ENCODE measurements at places on chromosomes 2 and 18.

DNA sequence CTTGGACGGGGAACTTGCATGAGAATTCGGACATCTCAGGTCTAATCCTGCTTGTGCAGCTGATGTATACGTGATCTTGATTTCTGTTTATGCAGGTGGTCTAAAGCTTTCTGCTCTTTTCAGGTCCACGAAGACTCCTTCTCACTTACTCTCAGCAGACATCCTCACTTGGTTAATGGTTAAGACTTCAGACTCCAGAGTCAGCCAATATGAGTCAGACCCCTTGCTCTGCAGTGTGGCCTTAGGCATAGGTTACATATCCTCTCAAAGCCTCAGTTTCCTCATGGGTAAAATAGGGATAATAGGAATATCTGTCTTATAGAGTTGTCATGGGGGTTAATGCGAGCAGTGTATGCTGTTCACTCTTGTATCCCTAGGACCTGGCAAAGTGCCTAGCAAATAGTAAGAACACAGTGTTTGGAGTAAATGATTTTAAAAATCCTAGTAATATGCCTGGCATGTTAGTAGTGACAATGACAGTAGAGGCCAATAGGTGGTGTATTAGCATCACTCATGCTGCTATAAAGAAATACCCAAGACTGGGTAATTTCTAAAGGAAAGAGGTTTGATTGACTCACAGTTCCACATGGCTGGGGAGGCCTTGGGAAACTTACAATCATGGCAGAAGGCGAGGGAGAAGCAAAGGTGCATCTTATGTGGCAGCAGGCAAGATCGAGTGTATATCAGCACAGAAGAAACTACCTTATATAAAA is 42.3 kb downstream of the XRCC5 start:
- no peak for DNase-seq

DNA sequence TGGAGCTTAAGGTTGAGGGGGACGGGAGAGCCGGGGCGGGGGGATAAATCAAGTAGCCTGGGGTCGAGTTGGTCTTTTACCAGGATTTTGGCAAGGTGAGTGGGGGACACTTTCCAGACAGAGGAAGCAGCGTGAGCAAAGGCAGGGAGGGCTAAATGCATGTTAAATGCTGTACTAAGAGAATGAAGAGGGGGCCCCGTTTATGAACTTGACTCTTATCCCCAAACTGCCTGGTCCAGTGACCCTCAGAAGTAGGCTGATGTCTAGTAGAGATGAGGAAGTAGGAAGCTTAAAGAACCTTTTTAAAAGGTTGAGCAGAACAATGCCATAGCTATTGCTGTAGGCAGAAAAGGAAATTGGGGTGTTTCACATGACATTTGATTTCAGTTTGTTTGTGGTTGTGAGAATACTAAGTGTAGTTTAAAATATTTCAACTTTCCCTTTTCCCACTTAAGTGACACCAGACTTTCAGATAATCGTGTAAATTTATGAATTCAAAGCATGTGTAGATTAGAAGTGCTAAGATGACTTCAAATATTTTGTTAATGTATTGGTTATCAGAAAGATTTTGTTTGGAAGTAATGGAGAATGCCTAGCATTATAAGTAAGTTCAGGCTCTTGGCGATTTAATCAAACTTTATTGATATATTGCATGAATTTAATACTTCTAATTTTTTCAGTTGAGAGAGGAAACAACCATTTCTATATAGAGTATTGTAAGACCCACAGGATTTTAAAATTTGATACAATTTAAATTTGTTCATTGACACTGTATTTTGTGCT is 1.8 kb downstream of the REL start:
- no peak for DNase-seq

DNA sequence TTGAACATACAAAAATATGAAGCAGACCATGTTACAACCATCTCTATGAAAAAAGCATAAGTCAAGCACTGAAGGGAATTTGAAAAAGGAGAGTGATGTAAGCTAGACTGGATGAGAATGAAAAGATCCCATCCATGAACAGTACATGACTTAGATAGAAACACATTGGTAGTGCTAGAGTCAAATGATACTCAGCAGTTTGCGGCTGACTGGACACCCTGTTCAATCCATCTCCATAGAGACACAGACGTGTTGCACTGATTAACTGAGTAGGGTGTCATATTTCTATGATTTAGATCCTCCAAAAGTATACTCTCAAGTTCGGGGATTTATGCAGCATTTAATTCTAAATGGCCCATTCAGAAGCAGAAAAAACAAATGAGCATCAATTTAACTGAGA is 674.3 kb upstream of the NRXN1 start:
- DNase-seq = no peak

DNA sequence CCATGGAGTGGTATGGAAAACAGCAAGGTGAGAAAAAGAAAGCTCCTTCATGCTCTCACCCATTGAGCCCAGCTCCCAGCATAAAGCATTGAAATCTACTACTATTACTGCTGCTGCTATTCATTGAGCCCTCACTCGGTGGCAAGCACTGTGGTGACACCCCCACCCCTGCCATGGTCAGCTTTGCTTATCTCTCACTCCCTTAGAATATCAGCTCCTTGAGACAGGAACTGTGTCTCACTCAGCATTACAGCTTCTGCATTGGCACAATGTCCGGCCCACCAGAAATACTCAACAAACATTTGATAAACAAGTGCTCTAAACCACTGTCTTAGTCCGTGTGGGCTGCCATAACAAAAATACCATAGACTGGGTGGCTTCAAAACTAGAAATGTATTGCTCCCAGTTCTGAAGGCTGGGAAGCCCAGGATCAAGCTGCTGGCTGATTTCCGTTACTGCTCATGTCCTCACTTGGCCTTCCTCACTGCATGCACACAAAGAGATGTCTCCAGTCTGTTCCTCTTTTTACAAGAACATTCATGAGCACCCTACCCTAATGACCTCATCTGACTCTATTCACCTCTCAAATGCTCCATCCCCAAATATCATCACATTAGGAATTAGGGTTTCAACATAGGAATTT is 116.3 kb downstream of the ZBTB7C start:
- DNase-seq = no peak
